Body of pancreas (tissue), 4 donors: ENCODE measurements at places on chromosomes 1 and 21. TPM values are rescaled to one million over a fixed set of nuclear protein-coding genes. Genes with fewer than 3 reads are reported as not detected.
A peak's percentile ranks its signal among the peaks of the same experiment; 100 is the strongest.

DNA sequence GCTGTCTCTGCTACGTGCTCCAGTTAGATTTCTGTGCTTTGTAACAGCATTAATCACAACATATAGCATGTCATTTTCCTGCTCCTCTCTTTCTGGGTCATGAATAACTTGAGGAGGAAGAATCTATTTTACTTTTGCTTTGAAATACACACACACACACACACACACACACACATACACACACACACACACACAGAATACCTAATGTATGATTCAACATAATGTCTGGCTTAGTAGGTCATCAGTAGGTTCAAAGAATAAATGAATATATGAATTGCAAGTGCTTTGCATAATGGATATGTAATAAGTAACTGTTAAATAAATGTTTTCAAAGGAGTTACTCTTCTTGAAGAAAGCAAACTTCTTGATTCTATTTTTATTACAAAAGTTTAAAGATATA lies 249.0 kb downstream of the PDE4B start:
- H3K4me1 ChIP-seq, result no peaks in the 10 kb centered on the region
- no peak overlapping the region for H3K27ac ChIP-seq

DNA sequence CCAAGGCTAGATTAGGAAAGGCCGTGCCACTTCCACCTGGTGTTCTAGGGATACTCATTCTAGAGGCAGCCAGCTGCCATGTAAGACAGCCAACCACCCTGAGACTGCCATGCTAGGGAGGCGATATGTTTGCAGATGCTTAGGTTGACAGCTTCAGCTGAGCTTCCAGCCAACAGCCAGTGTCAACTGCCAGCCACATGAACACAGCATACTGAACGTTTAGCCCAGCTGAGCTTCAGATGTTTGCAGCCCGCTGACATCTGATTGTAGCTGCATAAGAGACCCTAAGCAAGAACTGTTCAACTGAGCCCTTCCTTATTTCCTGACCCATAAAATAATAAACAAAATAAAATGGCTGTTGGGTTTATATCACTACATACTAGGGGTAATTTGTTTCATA lies 5.0 kb upstream of the KCNC4 start:
- H3K4me1 ChIP-seq, result peaks cover 33% of the 10 kb centered on the region
- H3K27me3 ChIP-seq, result no peaks in the 10 kb centered on the region
- no peaks in the 10 kb centered on the region for H3K36me3 ChIP-seq
- H3K4me3 ChIP-seq, result no peak overlapping the region

DNA sequence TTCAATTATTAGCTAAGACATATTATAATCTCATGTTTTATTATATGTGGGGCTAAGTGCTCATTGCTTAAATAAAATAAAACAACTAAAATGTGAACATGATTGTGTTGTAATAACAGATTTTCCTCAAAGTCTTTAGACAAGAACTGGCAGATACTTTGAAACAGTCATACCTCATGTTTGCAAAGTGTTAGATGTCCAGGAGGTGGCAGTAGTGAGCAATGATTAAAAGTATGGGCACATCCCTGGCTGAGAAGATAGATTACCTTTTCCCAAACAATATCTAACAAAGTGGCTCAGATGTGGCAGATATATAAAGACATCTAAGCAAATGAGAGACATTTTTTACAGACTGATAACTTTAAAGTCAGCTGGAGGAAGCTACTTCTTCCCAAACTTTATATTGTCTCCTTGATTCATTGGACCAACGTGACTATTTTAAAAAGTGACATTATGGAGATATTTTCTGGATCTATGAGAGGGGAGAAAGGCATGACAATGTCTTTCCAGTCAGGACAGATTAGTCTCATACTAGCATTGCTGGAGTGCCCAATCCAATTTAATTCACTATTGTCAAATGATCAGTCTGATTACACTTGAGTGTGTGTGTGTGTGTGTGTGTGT lies 269.8 kb downstream of the S1PR1 start:
- no peak overlapping the region for H3K27ac ChIP-seq
- no peaks in the 10 kb centered on the region for H3K36me3 ChIP-seq
- H3K4me1 ChIP-seq, result no peaks in the 10 kb centered on the region
- peak; percentile 41 for DNase-seq
- no peaks in the 10 kb centered on the region for H3K27me3 ChIP-seq
- no peak overlapping the region for H3K4me3 ChIP-seq

GRCh38 chr1:77579547-77579946 lies 102.9 kb downstream of the ZZZ3 start:
- H3K36me3 ChIP-seq, result peaks cover 4% of the 10 kb centered on the region
- no peak overlapping the region for H3K4me3 ChIP-seq
- no peak overlapping the region for H3K27ac ChIP-seq
- DNase-seq, result no peak
- no peaks in the 10 kb centered on the region for H3K27me3 ChIP-seq
- H3K4me1 ChIP-seq, result no peaks in the 10 kb centered on the region

DNA sequence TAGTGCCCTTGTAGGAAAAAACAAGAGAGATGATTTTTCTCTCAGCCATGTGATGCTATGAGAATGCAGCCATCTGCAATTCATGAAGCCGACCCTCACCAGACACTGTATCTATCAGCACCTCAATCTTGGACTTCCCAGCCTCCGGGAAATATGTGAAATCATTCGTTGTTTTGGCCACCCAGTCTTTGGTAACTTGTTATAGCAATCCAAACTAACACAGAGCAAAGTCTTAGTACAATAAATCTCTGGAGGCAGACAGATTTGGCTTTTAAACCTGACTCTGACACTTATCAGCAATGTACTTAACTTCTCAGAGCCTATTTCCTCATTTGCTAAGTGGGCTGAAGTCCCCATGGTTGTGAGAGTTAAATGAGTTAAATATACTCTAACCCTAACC lies 5.1 kb upstream of the MED18 start:
- peak overlapping the region; percentile 31 for H3K27ac ChIP-seq
- no peaks in the 10 kb centered on the region for H3K27me3 ChIP-seq
- no peak overlapping the region for H3K4me3 ChIP-seq
- H3K36me3 ChIP-seq, result no peaks in the 10 kb centered on the region

GRCh38 chr1:9062846-9063245 lies 6.6 kb downstream of the SLC2A5 start:
- no peak for DNase-seq
- H3K4me1 ChIP-seq, result no peaks in the 10 kb centered on the region
- no peaks in the 10 kb centered on the region for H3K36me3 ChIP-seq
- no peak overlapping the region for H3K27ac ChIP-seq
- no peak overlapping the region for H3K4me3 ChIP-seq

GRCh38 chr1:97886199-97886598 lies 34.6 kb downstream of the DPYD start:
- H3K36me3 ChIP-seq, result no peaks in the 10 kb centered on the region
- no peak for DNase-seq
- H3K4me1 ChIP-seq, result no peaks in the 10 kb centered on the region
- no peaks in the 10 kb centered on the region for H3K27me3 ChIP-seq

- no peaks in the 10 kb centered on the region for H3K27me3 ChIP-seq
- H3K36me3 ChIP-seq, result no peaks in the 10 kb centered on the region
- peak; percentile 80 for DNase-seq
- H3K27ac ChIP-seq, result peak overlapping the region; percentile 33
Measured at GRCh38 chr1:59730759-59731478, 83.8 kb upstream of the HOOK1 start.

DNA sequence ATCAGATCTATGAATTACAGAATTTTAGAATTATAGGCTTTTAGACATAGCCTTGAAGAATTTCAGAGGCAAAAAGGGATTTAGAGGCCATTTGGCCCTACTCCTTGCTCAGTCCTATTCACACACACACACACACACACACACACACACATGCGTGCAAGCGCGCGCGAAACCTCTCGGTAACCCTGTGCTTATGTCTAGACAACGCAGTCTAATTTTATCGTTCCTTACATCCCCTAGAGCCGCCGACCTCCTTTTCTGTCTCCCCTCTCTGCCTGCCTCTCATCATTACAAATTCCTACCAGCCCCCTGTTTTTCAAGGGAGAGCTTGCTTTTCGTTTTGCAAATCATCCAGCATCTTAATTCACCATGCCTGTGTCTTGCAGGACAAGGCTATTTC lies 252.1 kb downstream of the FOXD2 start:
- H3K4me1 ChIP-seq, result no peaks in the 10 kb centered on the region
- no peak for DNase-seq
- H3K36me3 ChIP-seq, result no peaks in the 10 kb centered on the region

DNA sequence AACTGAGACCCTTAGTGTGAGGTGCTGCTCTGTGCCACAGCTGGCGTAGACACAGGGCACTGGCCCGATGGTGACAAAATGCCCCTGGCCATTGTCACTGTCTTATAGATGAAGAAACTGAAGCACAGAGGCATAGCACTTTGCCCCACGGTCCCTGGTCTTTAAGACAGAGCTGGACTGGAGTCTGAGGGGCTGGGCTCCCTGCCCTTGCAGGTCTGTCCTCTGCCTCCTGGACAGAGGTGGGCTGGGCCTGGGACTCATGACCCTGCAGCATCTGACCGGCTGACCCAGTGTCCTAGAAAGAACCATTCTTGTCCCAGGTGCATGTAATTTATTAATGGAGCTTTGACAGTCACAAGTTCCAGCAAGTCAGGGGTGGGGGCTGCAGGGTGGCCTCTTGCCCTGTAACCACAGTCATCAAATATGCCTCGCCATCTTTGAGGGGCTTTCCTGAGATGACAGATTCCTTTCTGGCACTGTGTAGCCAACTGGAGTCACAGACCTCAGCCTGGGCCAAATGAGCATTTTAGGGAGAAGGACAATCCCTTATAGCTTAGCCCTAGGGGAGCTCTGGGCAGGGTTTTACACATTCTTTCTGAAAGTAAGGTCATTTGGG lies 6.1 kb downstream of the SLFNL1 start:
- no peaks in the 10 kb centered on the region for H3K27me3 ChIP-seq
- no peak overlapping the region for H3K4me3 ChIP-seq
- no peak overlapping the region for H3K27ac ChIP-seq
- DNase-seq, result no peak

- no peak overlapping the region for H3K4me3 ChIP-seq
- no peak for DNase-seq
- no peaks in the 10 kb centered on the region for H3K27me3 ChIP-seq
- no peak overlapping the region for H3K27ac ChIP-seq
Measured at GRCh38 chr1:11455967-11456570, 22.9 kb upstream of the DISP3 start.

DNA sequence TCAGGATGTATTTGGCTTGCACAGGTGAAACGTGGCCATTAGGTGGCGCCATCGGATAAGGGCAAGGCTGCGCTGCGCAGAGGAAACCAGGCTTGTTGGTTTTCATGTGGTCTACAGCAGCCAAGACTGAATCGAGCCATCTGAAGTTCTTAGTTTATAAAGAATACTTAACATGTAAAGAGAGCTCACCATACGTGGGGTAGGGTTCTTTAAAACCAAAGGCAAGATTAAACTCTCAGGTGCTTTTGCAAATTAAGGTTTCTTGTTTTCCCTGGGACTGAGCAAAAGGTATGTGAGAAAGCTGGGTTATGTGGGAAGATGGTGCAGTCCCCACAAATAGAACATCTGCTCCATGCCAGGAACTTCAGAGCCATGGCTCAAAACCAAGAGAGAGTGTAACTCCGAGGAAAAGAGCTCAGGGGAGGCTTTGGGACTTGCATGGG lies 9.3 kb downstream of the MASP2 start:
- DNase-seq, result peak; percentile 91
- no peak overlapping the region for H3K4me3 ChIP-seq
- no peak overlapping the region for H3K27ac ChIP-seq
- H3K27me3 ChIP-seq, result no peaks in the 10 kb centered on the region
- H3K36me3 ChIP-seq, result no peaks in the 10 kb centered on the region

DNA sequence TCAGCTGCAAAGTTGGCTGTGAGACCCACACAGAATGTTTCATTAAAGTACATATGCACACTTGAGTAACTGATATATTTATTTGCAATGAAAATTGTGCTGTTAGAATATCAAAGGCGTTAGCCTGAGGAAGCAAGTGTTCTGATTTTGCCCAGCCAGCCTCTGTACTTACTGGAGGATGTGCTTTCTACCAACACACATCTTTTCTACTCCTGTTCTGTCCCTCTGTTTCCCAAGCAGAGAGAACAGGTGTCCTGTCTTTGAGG lies 31.4 kb downstream of the ELAVL4 start:
- no peak overlapping the region for H3K27ac ChIP-seq
- H3K4me3 ChIP-seq, result no peak overlapping the region
- no peak for DNase-seq
- H3K36me3 ChIP-seq, result no peaks in the 10 kb centered on the region
- no peaks in the 10 kb centered on the region for H3K4me1 ChIP-seq
- H3K27me3 ChIP-seq, result no peaks in the 10 kb centered on the region

DNA sequence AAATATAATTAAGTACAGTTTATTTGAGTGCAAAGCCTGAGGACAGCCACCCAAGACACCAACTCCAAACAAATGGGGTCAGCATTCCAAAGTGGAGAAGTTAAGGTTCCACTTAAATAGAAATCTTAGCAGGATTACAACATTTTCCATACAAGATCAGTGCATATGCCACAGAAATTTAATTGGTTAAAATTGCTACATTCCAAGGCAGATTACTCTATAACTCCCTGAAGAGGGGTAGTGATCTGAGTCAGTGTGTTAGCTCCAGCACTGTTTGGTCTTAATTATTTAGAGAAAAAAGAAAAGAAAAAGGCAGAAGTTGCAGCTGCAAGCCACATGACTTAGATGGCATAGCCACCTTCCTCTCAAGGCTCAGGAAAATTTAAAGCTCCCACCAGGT lies 297.5 kb downstream of the HHIPL2 start:
- no peaks in the 10 kb centered on the region for H3K4me1 ChIP-seq
- H3K27me3 ChIP-seq, result no peaks in the 10 kb centered on the region
- DNase-seq, result no peak
- H3K4me3 ChIP-seq, result no peak overlapping the region
- H3K27ac ChIP-seq, result no peak overlapping the region

- H3K4me3 ChIP-seq, result no peak overlapping the region
- no peak overlapping the region for H3K27ac ChIP-seq
- no peaks in the 10 kb centered on the region for H3K27me3 ChIP-seq
- no peak for DNase-seq
- H3K4me1 ChIP-seq, result no peaks in the 10 kb centered on the region
Measured at GRCh38 chr1:107010582-107010981, 45.9 kb upstream of the PRMT6 start.

GRCh38 chr1:207814469-207814868 lies 62.6 kb downstream of the CD46 start:
- no peaks in the 10 kb centered on the region for H3K27me3 ChIP-seq
- H3K36me3 ChIP-seq, result peaks cover 41% of the 10 kb centered on the region
- H3K4me1 ChIP-seq, result peaks cover 90% of the 10 kb centered on the region
- no peak overlapping the region for H3K4me3 ChIP-seq
- no peak for DNase-seq

- H3K4me3 ChIP-seq, result no peak overlapping the region
- H3K27me3 ChIP-seq, result no peaks in the 10 kb centered on the region
- DNase-seq, result no peak
- H3K4me1 ChIP-seq, result no peaks in the 10 kb centered on the region
Measured at GRCh38 chr1:37135032-37135431, 100.7 kb upstream of the GRIK3 start.

DNA sequence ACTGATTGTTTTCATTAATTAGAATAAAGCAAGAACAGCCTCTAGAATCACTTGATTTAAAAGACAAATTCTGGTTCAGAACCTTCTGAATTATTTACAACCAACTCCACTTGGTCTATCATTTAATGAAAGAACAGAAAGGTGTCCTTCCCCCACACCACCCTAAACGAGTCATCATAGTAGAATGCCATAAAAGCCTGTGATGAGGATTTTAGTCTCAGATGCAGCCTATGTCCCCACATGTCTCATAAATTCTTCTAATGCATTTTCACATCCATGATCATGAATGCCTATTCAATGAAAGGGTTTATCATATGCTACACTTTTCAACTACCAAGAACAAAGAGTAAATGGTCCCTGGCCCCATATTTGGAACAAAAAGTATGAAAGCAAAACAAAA lies 508.1 kb downstream of the DPYD start:
- no peak for DNase-seq
- no peak overlapping the region for H3K4me3 ChIP-seq

Gene ZFP69B
- 0.66 TPM for total RNA-seq

Gene NTNG1
- total RNA-seq, result 4.9 TPM

Gene GSTM2
- total RNA-seq, result 60.6 TPM

Gene MAP1LC3C
- total RNA-seq, result 9.6 TPM

Gene BARHL2
- total RNA-seq, result not detected

Gene PTPRC
- 3.3 TPM for total RNA-seq

Gene APP
- total RNA-seq, result 256 TPM
